ENCODE measurements at places on chromosomes 2 and 18. TPM values are rescaled to one million over a fixed set of nuclear protein-coding genes. Genes with fewer than 3 reads are reported as not detected.

GRCh38 chr2:218033208-218033589 lies 30.4 kb upstream of the TNS1 start:
- no peak overlapping the region for H3K4me3 ChIP-seq
- H3K36me3 ChIP-seq = no peaks in the 10 kb centered on the region
- peaks cover 10% of the 10 kb centered on the region for H3K4me1 ChIP-seq

DNA sequence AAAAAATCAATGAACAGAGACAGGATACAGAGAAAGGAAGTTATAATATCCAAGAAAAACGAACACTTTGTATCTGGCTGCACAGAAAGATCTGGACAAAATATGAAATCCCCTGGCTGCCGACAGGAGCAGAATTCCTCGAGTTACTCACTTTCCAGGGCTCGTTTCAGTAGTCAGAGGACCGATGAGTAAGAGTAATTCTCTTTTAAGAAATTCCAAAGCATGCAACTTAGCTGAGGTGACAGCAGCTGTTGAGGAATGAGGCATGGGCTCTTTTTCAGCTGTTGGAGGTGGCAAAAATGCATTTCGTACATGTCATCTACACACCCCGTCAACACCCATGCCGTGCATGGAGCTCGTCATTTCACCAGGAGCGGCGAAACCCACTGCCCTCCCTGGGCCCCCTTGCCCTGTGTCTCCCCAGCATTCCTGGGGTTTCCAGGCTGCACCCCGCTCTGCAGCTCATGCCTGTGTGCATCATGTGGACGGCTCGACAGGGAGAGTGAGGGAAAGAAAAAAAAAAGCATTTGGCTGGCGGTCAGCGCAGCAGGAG lies 210.8 kb upstream of the SMIM21 start:
- DNase-seq = no peak
- no peak overlapping the region for H3K4me3 ChIP-seq
- no peak overlapping the region for H3K27ac ChIP-seq
- no peaks in the 10 kb centered on the region for H3K4me1 ChIP-seq

The DNAJC5G gene
- total RNA-seq = not detected

- H3K4me3 ChIP-seq = no peak overlapping the region
- no peaks in the 10 kb centered on the region for H3K4me1 ChIP-seq
- H3K27me3 ChIP-seq = no peaks in the 10 kb centered on the region
- DNase-seq = no peak
Measured at GRCh38 chr18:78086931-78087330, 837.3 kb downstream of the GALR1 start.

The AKAIN1 gene
- not detected for total RNA-seq

- H3K27me3 ChIP-seq = peaks cover 52% of the 10 kb centered on the region
- no peaks in the 10 kb centered on the region for H3K4me1 ChIP-seq
- no peak for DNase-seq
- H3K36me3 ChIP-seq = no peaks in the 10 kb centered on the region
- no peak overlapping the region for H3K27ac ChIP-seq
Measured at GRCh38 chr2:110708455-110708854, 23.9 kb upstream of the ACOXL start.

DNA sequence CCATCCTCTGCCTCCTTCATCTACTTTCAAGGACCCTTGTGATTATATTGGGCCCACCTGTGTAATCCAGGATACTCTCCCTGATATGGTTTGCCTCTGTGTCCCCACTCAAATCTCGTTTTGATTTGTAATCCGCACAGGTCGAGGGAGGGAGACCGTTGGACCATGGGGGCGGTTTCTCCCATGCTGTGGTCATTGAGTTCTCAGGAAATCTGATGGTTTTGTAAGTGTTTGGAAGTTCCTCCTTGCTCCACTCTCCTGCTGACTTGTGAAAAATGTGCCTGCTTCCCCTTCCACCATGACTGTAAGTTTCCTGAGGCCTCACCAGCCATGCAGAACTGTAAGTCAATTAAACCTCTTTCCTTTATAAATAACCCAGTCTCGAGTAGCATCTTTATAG lies 42.0 kb upstream of the EML6 start:
- H3K36me3 ChIP-seq = no peaks in the 10 kb centered on the region
- DNase-seq = no peak
- peaks cover 12% of the 10 kb centered on the region for H3K4me1 ChIP-seq
- peak overlapping the region; percentile 37 for H3K4me3 ChIP-seq

GRCh38 chr2:232896720-232897597 lies 26.9 kb downstream of the SNORC start:
- no peak overlapping the region for H3K4me3 ChIP-seq
- no peak overlapping the region for H3K27ac ChIP-seq
- H3K27me3 ChIP-seq = peaks cover 5% of the 10 kb centered on the region
- no peaks in the 10 kb centered on the region for H3K36me3 ChIP-seq

DNA sequence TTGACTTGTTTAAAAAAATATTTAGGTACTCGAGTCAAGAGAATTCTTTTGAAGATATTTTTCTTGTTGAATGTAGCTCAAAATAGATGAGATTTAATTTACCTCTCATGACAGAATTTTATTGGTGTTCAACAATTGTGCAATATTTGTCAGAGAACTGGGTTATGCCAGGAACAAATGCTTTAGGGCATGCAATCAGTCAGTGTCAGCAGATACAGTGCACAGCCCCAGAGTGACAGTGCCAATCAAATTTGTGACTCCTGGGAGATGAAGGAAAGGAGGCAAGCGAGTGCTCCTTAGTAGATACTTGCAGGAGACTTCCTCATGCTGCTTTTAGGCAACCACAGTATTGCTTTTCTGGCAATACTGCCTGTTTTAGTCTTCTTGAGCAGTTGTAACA lies 81.2 kb upstream of the DSEL start:
- no peaks in the 10 kb centered on the region for H3K4me1 ChIP-seq
- peaks cover 5% of the 10 kb centered on the region for H3K36me3 ChIP-seq
- no peak overlapping the region for H3K4me3 ChIP-seq
- no peaks in the 10 kb centered on the region for H3K27me3 ChIP-seq
- H3K27ac ChIP-seq = no peak overlapping the region

GRCh38 chr18:40855661-40856060 lies 1099.4 kb upstream of the PIK3C3 start:
- no peak for DNase-seq
- H3K36me3 ChIP-seq = peaks cover 6% of the 10 kb centered on the region
- H3K4me1 ChIP-seq = no peaks in the 10 kb centered on the region
- no peak overlapping the region for H3K4me3 ChIP-seq

DNA sequence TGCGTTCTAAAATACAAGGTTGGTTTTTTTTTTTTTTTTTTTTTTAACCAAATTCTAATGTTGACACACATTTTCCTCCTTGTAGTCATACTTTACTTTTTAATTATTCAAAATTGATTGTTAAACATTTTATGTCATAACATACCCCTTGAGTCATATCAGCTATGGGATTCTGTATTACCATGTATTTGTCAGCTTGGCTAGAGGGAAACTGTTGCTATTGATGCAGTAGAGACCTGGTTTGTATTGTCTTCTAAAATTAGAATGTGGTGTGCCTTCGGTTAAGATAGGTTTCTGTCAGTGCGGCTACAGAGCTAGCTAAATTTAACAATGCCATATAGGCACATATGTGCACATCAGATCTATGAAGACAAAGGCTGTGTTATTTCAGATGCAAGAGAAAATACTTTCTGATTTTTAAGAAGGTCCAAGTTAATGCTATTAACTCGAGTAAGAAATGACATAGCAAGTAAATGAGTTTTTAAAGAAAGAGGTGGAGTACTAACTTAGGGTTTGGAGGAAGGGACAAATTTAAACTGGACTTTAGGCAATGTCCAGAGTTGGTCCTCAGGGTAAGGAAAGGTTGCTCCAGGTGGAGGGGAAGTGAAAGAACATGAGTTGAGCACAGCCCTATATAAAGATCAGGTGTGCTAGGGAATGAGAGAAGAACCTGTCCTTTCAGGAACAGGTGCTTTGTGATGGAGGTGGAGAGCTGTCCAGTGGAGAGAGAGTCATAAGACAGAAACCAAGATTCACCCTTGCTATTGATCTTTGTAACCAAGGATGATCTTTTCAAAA lies 152.3 kb downstream of the PRPF40A start:
- H3K27ac ChIP-seq = no peak overlapping the region
- no peak overlapping the region for H3K4me3 ChIP-seq
- no peak for DNase-seq
- peaks cover 6% of the 10 kb centered on the region for H3K27me3 ChIP-seq
- no peaks in the 10 kb centered on the region for H3K36me3 ChIP-seq

DNA sequence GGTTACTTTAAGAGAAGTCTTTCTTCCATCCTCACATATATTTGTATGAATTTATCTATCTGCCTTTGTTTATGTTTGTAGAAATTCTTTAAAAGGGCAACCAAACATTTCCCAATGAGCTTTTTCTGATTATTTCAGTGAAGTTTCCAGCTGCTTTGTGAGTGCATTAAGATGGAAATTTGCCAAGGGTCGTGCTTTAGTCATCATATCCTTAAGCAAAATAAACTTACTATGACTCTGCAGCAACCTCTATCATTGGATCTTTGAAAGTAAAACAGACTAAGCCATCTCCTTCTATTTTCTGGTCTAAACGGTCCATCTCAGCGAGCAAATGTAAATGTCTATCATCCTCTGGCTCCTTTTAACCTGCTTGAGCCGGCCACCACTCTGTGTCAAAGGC lies 489.3 kb downstream of the SOX11 start:
- no peak for DNase-seq
- no peaks in the 10 kb centered on the region for H3K4me1 ChIP-seq
- no peaks in the 10 kb centered on the region for H3K27me3 ChIP-seq

- H3K27me3 ChIP-seq = no peaks in the 10 kb centered on the region
- H3K4me3 ChIP-seq = no peak overlapping the region
- DNase-seq = no peak
- H3K27ac ChIP-seq = no peak overlapping the region
Measured at GRCh38 chr2:100610381-100610831, 47.6 kb downstream of the PDCL3 start.

GRCh38 chr2:175690113-175690837 lies 311.8 kb downstream of the LNPK start:
- DNase-seq = no peak
- H3K27me3 ChIP-seq = peaks cover 46% of the 10 kb centered on the region
- H3K36me3 ChIP-seq = no peaks in the 10 kb centered on the region
- H3K27ac ChIP-seq = no peak overlapping the region
- H3K4me1 ChIP-seq = no peaks in the 10 kb centered on the region

The PID1 gene
- not detected for total RNA-seq

DNA sequence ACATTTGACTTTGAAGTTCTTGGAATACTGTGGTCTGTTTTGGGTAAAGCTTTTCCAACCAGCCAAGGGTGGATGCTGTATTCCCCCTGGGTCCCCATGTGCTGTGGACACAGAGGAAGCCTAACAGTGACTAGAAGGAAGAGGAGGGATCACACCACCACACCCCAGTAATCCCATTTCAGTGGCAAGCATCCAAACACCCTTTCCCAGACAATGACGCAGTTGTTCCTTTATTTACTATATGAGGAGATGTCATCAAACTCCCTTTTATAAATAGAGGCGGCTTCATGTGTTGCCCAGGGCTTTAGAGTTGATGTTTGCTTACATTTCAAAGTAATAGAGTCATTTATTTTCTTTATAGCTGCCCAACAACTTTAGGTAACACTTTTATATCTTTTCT lies 959.4 kb upstream of the GYPC start:
- no peak for DNase-seq
- H3K4me3 ChIP-seq = no peak overlapping the region
- H3K36me3 ChIP-seq = no peaks in the 10 kb centered on the region
- no peak overlapping the region for H3K27ac ChIP-seq

The SPRED2 gene
- 26.0 TPM for total RNA-seq

- H3K27me3 ChIP-seq = peaks cover 10% of the 10 kb centered on the region
- no peak overlapping the region for H3K27ac ChIP-seq
- DNase-seq = no peak
- no peaks in the 10 kb centered on the region for H3K4me1 ChIP-seq
Measured at GRCh38 chr2:224612578-224612977, 27.4 kb upstream of the CUL3 start.

GRCh38 chr2:3523551-3524041 lies 4.3 kb upstream of the ADI1 start:
- H3K4me1 ChIP-seq = peaks cover 19% of the 10 kb centered on the region
- H3K27ac ChIP-seq = no peak overlapping the region
- no peak overlapping the region for H3K4me3 ChIP-seq
- DNase-seq = no peak
- H3K36me3 ChIP-seq = peaks cover 5% of the 10 kb centered on the region

DNA sequence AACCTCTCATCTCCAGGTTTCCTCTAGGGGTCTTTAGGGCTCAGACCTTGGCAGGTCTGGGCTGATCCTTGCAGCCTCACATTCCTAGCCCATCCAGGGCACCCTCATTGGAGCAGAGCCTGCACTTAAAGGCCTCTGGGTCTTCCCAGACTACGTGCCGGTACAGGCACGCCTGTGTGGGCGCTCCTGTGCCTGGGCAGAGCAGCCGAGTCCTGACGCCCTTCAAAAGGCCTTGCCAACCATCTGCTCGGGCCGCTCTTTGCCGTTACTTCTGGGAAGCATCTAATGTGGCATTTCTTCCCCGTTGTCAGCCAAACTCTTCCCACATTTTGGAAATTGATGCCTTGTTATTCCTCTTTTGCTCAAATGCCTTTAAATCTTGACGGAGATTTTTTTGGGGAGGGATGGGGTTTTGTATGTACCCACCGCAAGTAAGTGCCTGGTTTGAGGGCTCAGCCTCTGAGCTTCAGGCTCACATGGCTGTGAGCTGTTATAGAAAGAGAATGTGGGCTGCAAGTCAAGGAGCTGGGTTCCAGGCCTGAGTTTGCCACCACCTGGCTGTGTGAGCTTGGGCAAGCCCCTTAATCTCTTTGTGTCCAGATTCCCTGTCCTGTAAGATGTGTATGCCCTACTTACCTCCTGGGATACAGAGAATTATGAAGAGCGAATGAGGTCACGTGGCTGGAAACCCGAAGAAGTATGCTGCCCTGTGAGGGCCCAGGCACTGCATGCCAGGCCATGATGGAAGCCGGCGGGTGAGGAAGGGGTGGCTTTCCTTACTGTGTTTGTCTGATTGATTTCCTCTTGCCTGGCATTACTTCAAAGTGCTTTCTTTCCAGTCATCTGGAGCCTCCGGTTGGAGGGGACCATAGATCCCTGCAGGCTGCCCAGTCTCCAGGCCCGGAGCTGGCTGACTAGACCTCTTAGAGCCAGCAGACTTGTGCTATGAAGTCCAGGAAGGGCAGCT lies 20.6 kb downstream of the EHD3 start:
- DNase-seq = no peak
- no peaks in the 10 kb centered on the region for H3K4me1 ChIP-seq
- no peak overlapping the region for H3K4me3 ChIP-seq
- H3K27ac ChIP-seq = no peak overlapping the region
- no peaks in the 10 kb centered on the region for H3K36me3 ChIP-seq

The TMEM163 gene
- 0.93 TPM for total RNA-seq

DNA sequence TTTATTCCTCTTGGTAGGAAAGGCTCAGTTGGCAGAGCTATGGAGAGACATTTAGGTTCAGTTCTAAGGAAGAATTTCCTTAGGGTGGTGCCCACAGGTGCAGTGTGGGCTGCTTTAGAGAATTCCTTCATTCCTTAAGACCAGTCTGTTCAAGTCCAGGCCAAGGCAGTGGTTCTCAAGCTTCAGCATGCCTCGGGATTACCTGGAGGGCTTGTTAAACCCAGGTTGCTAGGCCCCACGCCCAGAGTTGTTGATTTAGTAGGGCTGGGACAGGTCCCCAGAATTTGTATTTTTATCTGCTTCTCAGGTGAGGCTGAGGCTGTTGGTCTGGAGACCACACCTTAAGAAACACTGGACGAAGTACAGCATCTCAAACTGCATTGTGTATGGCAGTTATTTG lies 68.9 kb downstream of the CERS6 start:
- no peaks in the 10 kb centered on the region for H3K27me3 ChIP-seq
- H3K27ac ChIP-seq = no peak overlapping the region
- no peak overlapping the region for H3K4me3 ChIP-seq
- no peaks in the 10 kb centered on the region for H3K36me3 ChIP-seq

- H3K36me3 ChIP-seq = no peaks in the 10 kb centered on the region
- peaks cover 8% of the 10 kb centered on the region for H3K4me1 ChIP-seq
- H3K27me3 ChIP-seq = peaks cover 49% of the 10 kb centered on the region
- no peak for DNase-seq
- H3K4me3 ChIP-seq = no peak overlapping the region
- H3K27ac ChIP-seq = no peak overlapping the region
Measured at GRCh38 chr2:218887079-218887478, 6.4 kb downstream of the WNT10A start.
